ENCODE measurements at places on chromosomes 4 and X. TPM values are rescaled to one million over a fixed set of nuclear protein-coding genes. Genes with fewer than 3 reads are reported as not detected.

- no peak for DNase-seq
These were observed 487.7 kb upstream of the INTU start for GRCh38 chr4:127145006-127145540.

- no peak for DNase-seq
These were observed 107.3 kb downstream of the EFNB1 start for GRCh38 chrX:68936126-68936525.

- DNase-seq = no peak
These were observed 33.4 kb downstream of the ADGRA3 start for GRCh38 chr4:22482250-22483127.

- no peak for DNase-seq
These were observed 586.5 kb upstream of the FTHL17 start for GRCh38 chrX:31658360-31658759.

DNA sequence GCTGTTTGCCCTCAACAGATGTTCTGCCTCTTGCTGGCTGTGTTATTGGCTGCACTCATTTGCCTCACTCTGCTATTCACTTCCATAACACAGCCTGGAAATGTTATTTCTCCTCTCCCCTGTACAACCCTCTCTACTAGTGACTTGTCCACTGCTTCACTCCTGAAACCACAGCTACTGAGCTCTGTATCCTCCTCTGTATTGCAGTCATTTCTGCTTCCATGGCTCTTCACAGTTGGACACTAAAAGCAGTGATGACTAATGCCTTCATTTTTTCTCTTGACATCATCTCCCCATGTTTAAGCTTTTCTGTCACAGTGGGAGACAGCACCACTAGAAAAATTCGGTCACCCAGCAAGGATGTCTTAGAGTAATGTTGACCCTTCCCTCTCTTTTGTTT lies 123.0 kb upstream of the PPP1R2C start:
- no peak for DNase-seq

- no peak for DNase-seq
These were observed 289.7 kb downstream of the STK32B start for GRCh38 chr4:5340991-5341451.

Gene CXCL1
- 3.0 TPM for total RNA-seq

Gene PDCL2
- total RNA-seq = not detected

DNA sequence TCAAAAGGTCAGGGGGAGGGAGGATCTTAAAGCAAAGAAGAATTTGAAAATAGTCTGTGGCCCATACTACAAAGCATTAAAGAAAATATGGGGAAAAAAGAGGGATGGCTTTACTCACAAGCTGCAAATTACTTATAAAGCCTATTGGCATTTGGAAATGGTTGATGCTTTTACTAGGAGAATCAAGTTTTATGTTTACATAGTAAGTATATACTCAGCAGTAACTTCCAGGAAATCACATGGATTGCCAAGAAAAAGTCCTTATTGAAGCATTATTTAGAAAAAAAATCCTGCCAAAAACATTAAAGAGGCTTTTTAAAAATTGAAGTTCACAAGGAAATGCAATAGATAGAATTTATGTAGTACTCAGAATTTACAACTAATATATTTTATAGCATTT lies 8.4 kb upstream of the SH3RF1 start:
- no peak for DNase-seq
